ENCODE measurements at places on chromosomes 1 and 21.

GRCh38 chr1:229190057-229190575 is 80.8 kb upstream of the RAB4A start:
- no peak for DNase-seq

DNA sequence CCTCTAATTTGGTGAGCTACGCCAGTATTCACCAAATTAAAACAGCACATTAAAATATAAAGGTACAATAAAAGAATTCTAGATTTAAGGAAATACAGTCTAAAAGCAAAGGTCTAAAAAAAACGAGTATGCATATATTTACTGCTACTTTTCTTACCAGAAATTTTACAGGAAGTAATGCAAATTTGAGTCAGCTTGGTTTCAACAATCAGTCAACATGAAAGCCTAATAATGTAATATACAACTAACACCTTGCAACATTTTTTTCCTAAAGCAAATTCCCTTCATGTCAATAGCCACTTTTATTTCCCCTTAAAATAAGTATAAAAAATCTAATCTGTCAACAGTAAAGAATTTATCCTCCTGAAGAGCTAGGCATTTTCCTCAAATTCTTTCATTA is 11.9 kb downstream of the PTP4A2 start:
- DNase-seq, result no peak

GRCh38 chr1:67803380-67804279 is 29.6 kb downstream of the GNG12 start:
- no peak for DNase-seq

DNA sequence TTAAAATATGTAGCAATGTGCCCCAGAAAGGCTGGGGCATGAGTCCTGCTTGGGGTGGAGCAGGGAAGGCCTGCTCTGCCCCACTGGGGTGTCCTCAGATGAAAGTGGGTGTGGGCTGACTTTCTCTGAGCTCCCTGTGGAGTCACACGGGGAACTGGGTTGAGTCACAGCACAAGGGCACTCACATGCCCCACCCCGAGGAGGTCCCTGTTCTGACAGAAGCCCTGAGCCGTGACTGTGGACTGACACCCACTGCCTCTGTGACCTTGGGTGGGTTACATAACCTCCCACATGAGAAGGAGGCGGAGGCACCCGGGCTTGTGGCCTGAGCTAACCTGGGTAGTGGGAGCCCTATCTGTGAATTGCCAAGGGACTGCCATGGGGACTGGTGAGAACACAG is 52.5 kb upstream of the TINAGL1 start:
- no peak for DNase-seq

GRCh38 chr21:32413015-32413504 is 554 bp downstream of the EVA1C start:
- DNase-seq, result no peak

DNA sequence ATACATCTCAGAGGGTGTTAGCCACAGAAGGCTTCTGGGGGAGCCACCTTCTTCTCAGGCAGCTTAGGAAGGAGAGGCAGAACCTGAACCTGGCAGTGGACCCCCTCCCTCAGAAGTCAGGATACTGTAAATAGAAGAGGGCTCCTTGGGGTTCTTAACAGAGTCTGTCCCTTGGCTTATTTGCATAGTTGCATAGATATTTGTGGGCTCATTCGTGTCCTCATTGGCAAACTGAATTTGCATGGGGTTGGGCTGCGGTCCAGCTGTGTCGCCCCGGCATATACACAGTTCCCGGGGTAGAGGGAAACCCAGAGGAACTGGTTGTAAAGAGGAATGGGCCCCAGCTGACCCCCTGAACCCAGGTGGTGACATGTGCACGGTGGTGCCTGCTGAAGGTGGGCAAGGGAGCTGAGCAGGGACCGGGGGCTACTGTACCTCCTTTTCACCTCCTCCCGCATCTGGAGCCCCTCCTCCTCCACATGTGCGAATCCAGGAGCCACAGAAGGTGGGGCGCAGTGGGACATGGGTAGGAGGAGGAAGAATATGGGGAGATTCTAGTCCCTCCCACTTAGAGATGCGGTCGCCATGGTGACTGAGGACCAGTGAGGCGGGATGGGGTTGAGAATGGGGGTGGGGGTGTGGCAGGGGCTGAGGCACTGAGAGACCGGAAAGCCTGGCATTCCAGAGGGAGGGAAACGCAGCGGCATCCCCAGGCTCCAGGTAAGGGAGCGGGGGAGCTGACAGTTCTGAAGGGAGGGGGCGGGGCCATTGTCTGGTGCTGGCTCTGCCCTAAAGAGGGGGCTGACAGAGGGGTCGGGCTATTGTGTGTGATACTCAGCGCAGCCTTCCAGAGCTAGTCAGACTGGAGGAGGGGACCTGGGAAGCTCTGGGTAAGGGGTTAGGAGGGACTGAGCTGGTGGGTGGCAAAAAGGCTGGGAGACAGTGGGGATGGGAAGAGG is 3.7 kb upstream of the SEMA4A start:
- no peak for DNase-seq

DNA sequence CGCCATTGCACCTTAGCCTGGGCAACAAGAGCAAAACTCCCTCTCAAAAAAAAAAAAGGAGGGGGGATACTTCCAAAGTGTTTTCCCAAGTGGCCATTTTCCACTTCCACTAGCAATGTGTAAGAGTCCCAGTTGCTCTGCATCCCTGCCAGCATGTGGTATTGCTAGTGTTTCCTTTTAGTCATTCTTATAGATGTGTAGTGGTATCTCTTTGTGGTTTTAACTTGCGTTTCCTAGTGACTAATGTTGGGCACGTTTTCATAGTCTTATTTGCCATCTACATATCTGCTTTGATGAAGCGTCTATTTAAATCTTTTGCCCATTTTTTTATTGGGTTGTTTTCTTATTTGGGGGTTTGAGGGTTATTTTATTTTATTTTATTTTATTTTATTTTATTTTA is 31.1 kb downstream of the INAVA start:
- DNase-seq, result no peak

- no peak for DNase-seq
Observed at GRCh38 chr1:31901838-31902509, 36.2 kb downstream of the PTP4A2 start.

GRCh38 chr1:10325521-10325920 is 73.3 kb upstream of the PGD start:
- DNase-seq, result no peak

- DNase-seq, result no peak
Observed at GRCh38 chr1:164087906-164088453, 471.0 kb upstream of the PBX1 start.

DNA sequence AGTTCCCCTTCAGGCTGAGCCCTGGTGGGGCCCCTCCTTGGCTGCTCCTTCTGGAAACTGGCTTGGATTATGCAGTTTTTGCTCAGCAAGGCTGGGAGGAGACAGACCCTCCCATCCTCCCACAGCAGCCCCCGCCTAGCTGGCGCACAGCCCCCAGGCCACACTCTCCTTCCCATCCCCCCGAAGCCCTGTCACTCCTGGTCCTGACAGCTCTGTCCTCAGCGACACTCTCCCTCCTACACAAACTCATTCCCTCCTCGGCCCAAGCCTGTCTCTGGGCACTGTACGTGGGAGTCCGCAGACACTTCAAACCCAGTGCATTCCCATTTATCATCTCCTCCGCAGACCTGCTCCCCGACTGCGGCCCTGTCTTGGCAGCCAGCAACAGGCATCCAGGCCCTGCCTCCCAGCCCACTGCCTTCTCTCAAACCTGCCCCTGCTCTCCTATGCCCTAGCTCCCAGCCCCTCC is 25.0 kb upstream of the EPHB2 start:
- DNase-seq, result no peak

- no peak for DNase-seq
Observed at GRCh38 chr21:14838400-14838799, 226.4 kb downstream of the NRIP1 start.

GRCh38 chr1:79663916-79664315 is 657.4 kb upstream of the ADGRL4 start:
- no peak for DNase-seq

DNA sequence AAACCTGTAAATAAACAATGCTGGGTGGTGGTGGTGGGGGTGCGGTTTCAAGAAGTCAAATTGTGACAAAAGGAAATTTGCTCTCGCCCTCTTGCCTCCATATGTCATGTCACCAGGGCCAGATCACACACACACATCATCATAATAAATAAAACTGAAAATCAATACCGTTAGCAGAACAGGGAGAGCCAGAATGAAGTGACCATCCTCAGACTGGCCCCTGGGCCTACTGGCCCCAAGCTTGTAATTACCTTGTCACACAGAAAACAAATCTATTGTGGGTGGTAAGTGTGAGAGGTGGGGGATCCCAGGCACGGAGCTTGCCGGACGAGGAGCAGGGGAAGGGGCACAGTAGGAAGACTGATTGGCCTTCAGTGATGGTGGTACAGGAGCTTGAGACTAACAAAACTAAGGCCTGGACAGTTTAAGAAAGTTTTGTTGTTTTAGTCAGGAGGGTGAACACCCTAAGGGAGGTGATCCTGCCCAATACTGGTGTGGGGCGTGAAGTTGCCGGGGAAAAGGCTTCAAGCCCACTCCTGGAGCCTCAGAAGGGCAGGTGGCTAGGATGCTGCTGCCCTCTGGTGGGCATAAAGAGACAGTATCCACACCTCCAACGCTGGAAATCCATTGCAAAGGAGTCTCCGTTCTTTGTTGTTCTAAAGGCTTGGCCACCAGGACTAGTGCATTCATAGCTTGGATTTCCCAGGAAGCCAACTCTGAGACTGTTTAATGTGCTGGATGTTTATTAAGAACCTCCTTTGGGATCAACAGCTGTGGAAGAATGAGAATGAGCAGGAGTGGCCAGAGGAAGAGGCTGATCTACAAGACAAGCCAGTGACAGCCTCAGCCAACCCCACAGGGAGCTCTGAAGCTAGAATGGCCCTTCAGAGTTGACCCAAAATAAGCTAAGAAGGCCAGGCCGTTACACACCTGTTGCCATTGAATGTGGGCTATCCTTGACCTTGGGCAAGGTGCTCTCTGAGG is 8.1 kb upstream of the C1orf216 start:
- peak; percentile 25 for DNase-seq

- DNase-seq, result no peak
Observed at GRCh38 chr21:36551321-36551720, 71.4 kb upstream of the CLDN14 start.

- no peak for DNase-seq
Observed at GRCh38 chr1:19892628-19893168, 10.5 kb downstream of the OTUD3 start.

GRCh38 chr21:36727866-36728265 is 29.0 kb downstream of the SIM2 start:
- no peak for DNase-seq

- DNase-seq, result no peak
Observed at GRCh38 chr1:17550729-17551584, 11.5 kb downstream of the ARHGEF10L start.

DNA sequence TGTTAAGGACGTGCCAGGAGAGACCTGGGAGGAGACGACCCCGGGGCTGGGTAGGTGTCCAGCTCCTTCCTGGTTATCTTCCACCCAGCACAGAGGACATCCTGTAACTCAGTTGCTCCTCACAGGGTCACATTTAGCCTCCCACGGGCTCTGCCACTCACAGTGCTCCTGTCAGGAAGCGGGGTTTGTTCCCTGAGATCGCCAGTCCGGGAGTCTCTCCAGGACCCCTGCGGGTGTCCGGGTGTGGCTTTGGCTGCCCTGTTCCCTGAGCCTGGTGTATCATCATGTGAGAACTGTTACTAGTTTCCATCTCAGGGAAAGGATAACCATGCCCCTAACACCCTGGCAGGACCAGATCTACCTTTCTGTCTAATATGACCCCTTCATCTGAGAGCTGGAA is 158.2 kb upstream of the RUNX1 start:
- DNase-seq, result no peak

DNA sequence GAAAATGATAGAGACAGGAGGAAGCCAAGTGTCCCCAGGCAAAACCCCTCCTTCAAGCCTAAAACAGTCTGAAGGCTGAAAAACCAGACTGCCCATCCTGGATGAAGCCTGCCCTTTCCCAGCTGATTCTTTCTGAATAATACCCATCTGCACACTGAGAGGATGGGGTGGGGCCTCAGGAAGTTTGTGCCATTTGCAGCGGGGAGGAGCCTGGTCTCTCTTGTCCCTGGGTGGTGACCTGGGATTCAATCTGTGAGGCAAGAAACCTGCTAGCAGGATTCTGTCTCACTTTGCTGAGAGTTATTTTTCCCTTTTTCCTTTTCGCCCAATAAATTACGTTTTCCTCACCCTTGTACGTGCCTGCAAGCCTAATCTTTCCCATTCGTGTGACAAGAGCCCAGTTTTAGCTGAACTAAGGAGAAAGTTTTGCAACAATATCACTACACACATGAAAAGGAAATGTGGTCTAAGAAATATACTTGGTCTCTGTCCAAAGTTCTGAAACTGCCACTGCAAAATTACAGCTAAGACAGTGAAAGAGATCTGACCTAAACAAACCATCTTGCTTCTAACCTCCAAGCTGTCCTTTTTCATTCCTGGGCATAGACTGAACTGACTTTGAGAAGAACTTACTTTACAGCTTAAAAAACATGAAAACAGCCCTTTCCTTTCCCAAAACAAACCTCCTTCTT is 105.0 kb downstream of the COP1 start:
- DNase-seq, result no peak

DNA sequence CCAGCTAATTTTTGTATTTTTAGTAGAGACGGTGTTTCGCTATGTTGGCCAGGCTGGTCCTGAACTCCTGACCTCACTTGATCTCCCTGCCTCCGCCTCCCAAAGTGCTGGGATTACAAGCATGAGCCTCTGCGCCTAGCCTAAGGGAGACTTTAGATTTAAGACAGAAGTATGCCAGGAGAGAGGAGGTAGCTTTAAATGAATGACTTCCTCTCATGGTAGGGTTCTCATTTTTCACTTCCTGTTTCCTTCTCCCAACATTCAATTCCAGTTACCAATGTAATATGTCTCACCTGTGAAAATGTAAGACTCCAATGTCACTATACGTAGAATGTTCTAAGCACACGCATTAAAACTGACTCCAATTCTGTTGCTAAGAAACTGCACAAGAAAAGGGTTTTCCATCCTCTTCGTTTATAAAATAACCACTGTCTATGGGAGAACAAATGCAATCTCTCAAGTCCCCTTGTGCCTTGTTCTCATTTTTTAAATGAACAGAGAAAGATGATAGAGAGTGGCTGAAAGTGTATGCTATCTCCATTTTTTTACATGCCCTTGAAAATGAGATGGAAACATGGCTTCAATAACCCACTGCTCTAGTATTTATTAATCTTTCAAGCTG is 140.0 kb downstream of the SLC45A1 start:
- no peak for DNase-seq

GRCh38 chr1:15825800-15826199 is 18.4 kb upstream of the UQCRHL start:
- no peak for DNase-seq

DNA sequence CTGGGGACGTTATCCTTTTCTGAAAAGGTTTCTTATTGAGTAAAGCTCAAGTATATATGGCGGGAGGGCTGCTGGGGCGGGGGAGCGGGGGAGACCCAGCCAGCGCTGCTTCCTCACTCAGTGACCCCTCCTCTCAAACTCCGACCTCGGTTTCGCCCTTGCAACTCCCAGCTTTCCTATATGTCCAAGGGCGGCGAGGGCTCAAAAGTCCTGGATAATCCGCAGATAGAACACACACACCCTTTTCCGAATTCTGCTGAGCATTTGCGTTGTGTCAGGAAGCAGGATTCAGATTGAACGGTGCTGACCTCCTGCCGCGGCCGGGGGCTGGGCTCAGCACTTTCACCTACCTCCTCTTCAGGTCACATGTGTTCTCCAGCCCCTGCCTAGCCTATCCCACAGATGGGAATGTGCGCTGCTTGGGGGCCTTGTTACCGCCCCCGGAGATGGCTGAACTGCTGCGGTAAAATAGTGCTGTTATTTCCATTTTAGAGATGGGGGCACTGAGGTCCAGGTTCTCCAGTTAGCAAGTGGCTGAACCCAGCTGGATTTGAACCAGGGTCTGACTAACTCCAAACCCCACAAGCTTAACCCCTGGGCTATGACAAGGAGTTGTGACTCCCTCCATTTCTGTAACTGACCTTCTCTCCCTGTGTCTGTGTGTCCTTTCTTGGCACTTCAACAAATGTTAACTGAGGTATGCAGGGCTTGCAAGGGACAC is 795 bp upstream of the AHDC1 start:
- DNase-seq, result no peak
